Hematopoietic multipotent progenitor cell treated with erythropoietin and hydrocortisone succinate and interleukin-3 and kit ligand, for 15 days (in vitro differentiated cells): ENCODE measurements at places on chromosomes 5 and 9.
A peak's percentile ranks its signal among the peaks of the same experiment; 100 is the strongest.

GRCh38 chr9:86772635-86772993, 174.7 kb downstream of the GAS1 start:
- no peak for DNase-seq

DNA sequence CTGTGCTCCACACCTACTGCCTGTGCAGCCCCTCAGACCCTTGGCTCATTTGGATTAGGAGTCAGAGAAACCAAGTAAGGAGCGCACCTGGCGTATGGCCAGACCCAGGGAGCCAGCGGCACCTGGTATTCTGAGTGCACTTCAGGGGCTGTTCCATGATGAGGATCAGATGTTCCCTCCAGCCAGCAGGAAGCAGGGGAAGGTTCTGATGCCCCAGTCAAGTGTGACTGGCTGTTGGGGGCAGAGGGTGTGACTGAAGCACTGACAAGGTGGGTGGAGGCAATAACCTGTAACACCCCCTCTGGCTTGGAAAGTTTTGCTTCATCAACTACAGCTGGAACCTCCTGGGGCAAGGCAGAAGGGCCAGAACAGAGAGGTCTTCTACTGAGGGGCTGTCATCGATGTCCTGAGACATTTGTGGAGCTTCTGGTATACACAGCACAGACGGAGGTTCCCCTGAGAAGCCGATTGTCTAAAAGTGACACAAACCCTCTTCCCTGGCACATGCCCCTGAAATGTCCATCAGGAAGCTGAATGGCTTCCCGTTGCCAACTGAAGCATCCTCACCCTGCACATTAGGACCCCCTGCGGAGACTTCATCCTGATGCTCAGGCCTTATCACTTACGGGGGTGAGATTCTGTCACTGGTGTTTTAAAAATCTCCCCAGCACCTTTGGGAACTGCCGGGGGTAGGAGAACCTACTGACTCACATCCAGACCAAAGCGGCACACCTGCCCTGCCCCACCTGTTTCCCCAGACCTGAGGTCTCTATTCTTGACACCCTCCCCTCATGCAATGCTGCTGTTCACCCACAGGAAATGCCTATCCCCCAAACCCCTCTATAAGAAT, 21.1 kb downstream of the TRAF1 start:
- no peak for DNase-seq

- no peak for DNase-seq
Observed at GRCh38 chr5:137441476-137441875, 57.6 kb downstream of the SPOCK1 start.

GRCh38 chr9:108259917-108260675, 595.7 kb downstream of the ACTL7B start:
- DNase-seq, result no peak

GRCh38 chr5:1923766-1924165, 41.0 kb upstream of the IRX4 start:
- no peak for DNase-seq

- DNase-seq, result no peak
Observed at GRCh38 chr5:41656597-41656996, 146.2 kb upstream of the PLCXD3 start.

DNA sequence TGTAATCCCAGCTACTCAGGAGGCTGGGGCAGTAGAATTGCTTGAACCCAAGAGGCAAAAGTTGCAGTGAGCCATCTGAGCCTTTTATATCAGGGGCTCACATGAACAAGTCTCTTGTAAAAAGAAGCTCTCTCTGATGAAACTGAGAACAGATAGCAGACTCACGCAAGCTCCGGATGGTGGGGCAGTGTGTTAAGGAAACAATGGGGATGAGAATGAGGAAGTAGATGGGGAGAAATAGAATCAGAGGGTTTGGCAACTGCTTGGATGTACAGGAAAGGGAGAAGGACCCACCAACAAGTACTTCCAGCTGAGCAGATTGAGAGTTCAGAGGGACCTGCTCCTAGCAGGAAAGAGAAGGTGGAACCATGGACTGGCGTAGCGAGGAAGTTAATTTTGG, 18.6 kb downstream of the TMEM252 start:
- DNase-seq, result no peak

- DNase-seq, result no peak
Observed at GRCh38 chr5:19988457-19988856, 457 bp upstream of the CDH18 start.

DNA sequence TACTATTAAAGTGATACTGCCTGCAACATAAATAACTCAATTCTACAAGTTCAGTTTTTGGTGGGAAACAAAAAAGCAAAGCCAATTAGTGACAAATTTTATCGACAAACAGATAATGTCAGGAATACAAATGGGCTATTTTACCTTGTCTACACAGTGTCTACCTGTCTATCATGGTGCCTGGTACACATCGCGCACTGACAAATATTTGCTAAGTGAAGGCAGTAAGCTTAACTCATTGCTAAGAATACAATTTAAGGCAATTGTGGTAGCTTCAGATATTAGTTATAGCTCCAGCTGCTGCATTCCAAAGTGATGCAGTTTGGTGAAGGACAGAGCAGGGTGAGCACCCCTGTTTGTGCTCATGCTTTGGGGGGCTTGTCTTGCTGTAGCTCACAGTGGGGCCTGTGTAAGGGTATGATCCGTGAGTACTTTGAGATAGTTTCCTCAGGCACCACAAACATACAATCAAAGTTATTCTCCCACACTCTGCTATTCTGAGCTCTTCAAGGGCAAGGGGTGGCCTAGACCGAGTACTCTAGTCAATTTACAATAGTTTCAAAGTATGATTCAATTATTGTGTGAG, 24.7 kb downstream of the ELL2 start:
- DNase-seq, result no peak

- no peak for DNase-seq
Observed at GRCh38 chr9:77488439-77489126, 159.5 kb downstream of the GNA14 start.

GRCh38 chr5:95907067-95907705, 54.5 kb downstream of the ELL2 start:
- no peak for DNase-seq

GRCh38 chr5:148206620-148207019, 3.8 kb downstream of the SPINK6 start:
- no peak for DNase-seq

DNA sequence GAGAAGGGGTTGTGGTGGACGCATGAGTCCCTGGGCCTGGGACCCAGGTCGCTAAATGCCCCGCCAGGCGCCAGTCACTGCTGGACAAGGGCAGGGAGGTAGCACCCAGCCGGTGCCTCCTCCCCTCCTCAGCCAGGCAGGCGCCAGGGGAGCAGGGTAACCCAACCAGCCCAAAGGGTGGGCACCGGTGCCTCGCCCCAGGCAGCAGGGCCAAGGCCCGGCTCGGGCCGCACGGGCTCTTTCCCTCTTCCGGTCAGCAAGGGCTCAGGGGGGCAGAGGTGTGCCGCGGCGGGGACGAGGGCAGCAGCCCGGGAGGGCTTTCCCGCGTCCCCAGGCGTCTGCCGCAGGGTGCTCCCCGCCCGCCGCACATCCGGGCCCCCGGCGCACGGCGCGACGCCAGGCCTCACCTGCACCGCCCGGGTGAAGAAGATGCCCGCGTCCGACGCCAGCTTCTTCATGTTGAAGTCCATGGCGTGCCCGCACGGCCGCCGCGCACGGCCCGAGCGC, 393 bp downstream of the SH3GLB2 start:
- peak; percentile 17 for DNase-seq
